Activated CD4-positive, alpha-beta T cell treated with anti-CD3 and anti-CD28 coated beads, Interleukin-2, amount 10 ng/mL, durations not matched to agents 7 days and 5 days (primary cell): ENCODE measurements at places on chromosomes 3 and 15. TPM values are rescaled to one million over a fixed set of nuclear protein-coding genes. Genes with fewer than 3 reads are reported as not detected.

The MCTP2 gene
- total RNA-seq: 17.0 TPM

The SLC28A1 gene
- not detected for total RNA-seq

The TMCO5A gene
- not detected for total RNA-seq

The GREM1 gene
- not detected for total RNA-seq

The THRB gene
- not detected for total RNA-seq

The CD200 gene
- total RNA-seq: 5.2 TPM

The SERPINI2 gene
- not detected for total RNA-seq

The INKA1 gene
- total RNA-seq: 0.60 TPM

The RAP2B gene
- 23.7 TPM for total RNA-seq

The C3orf85 gene
- not detected for total RNA-seq

The THAP10 gene
- not detected for total RNA-seq

The CEP19 gene
- total RNA-seq: 5.3 TPM

The FBXO45 gene
- 15.0 TPM for total RNA-seq

The SAMMSON gene
- not detected for total RNA-seq

The PLSCR2 gene
- total RNA-seq: not detected

The MUC20 gene
- total RNA-seq: 1.2 TPM

The GPR176 gene
- not detected for total RNA-seq

The MESP2 gene
- total RNA-seq: not detected

The FAM43A gene
- 0.54 TPM for total RNA-seq

The ZKSCAN7 gene
- 0.50 TPM for total RNA-seq

The LDHAL6B gene
- not detected for total RNA-seq

The TMED3 gene
- total RNA-seq: 33.7 TPM

The GLCE gene
- total RNA-seq: 5.0 TPM

The GPR27 gene
- total RNA-seq: 1.2 TPM

The GLDN gene
- not detected for total RNA-seq

The CDHR4 gene
- total RNA-seq: 0.08 TPM
